ENCODE measurements at places on chromosomes 3 and 15.

- no peak for DNase-seq
Observed at GRCh38 chr3:97131476-97131875, 317.1 kb downstream of the EPHA6 start.

GRCh38 chr3:125055331-125055912 is 375 bp downstream of the HEG1 start:
- no peak for DNase-seq

DNA sequence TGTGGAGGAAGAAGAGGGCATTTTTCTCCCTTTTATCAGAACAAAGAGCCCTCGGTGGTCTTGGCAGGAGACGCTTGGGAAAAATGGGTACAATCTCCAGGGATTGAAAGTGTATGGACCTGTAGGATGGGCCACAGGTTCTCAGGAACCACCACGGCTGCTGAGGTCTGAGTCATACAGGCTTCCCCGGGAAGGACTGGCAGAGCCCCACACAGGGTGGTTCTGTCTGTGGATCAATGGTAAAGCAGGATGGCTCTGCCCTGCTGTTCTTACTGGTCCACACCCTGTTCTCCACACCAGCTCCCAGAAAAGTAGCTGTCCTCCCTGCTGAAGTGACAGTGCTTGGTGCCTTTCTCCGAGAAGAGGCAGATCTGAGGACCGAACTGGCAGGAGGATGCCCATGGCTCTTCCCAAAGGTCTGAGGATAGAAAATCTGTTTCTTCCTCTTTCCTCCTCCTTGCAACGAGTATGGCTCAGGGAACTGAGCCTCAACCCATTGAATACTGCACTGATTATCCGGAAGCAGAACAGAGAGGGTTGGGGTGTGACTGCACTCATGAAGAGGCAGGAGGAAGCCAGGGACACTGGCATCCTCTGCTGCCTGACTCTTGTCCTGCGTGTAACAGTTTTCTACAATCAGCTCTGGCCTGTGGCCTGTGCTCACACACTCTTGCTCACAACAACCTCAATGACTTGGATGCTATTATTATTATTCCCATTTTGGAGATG is 39.0 kb downstream of the KIF9 start:
- DNase-seq: no peak

DNA sequence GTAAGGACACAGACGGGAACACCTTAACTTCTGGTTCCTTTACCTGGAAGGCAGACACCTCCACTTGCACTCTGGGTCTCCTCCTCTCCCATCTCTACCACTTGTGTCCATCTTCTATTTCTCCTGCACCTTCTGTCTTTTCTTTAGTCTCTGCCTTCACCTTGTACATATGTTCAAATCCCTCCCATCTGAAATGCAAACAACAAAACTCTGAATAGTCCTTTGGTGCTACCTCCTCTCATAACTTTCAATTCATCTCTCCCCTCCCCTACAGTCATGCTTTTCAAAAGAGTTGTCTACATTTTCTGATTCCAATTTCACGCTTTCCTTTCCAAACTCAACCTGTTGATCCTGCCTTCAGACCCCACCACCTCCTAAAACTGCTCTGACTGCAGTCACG is 5.3 kb upstream of the CRABP1 start:
- DNase-seq: no peak

GRCh38 chr3:113174304-113174703 is 37.1 kb upstream of the BOC start:
- DNase-seq: no peak
